ENCODE measurements at places on chromosomes 1 and 21. TPM values are rescaled to one million over a fixed set of nuclear protein-coding genes. Genes with fewer than 3 reads are reported as not detected.

The ETNK2 gene
- total RNA-seq = 0.18 TPM

The CACHD1 gene
- total RNA-seq = not detected

The GJA4 gene
- not detected for total RNA-seq

The FTCD gene
- total RNA-seq = not detected

The AADACL4 gene
- not detected for total RNA-seq

The TTC34 gene
- total RNA-seq = 1.5 TPM

The LCE1A gene
- total RNA-seq = not detected

The MDM4 gene
- 85.1 TPM for total RNA-seq

The SLC6A9 gene
- total RNA-seq = 5.7 TPM

The S100B gene
- not detected for total RNA-seq

The WARS2 gene
- total RNA-seq = 11.1 TPM

The NCDN gene
- total RNA-seq = 25.6 TPM

The SHE gene
- total RNA-seq = not detected

The NBPF6 gene
- total RNA-seq = not detected

The SEMA4A gene
- total RNA-seq = 20.8 TPM

The NTNG1 gene
- total RNA-seq = not detected

The P3H1 gene
- total RNA-seq = 43.3 TPM

The KCNJ6 gene
- not detected for total RNA-seq

The THEM5 gene
- total RNA-seq = not detected

The TP73 gene
- 2.6 TPM for total RNA-seq

Measured in activated CD4-positive, alpha-beta memory T cell treated with anti-CD3 and anti-CD28 coated beads, Interleukin-2, amount 10 ng/mL, durations not matched to agents 7 days and 5 days (primary cell).